T-helper 17 cell (primary cell): ENCODE measurements at places on chromosomes 1 and 21.

DNA sequence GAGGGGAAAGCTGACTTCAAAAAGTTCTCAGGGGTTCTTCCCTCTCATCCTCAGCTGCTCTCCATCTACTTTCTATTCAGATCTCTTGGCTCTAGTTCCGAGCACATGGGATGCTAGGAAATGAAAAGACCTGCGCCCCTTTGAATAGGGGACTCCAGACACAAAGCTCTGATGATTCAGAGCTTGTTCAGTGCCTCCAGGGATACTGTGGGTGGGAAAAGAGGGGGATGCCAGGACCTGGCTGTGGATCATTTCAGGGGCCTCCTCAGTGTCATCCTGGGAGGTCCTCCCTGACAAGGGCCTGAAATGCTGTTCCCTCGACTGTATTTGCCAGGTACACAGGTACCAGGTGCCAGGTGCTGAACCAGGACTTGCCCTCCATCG, 943 bp upstream of the KIAA0040 start:
- DNase-seq: no peak

- DNase-seq: no peak
Observed at GRCh38 chr1:5312862-5313261, 658.5 kb downstream of the AJAP1 start.

GRCh38 chr1:22819361-22819760, 108.7 kb downstream of the EPHB2 start:
- no peak for DNase-seq

GRCh38 chr1:175129182-175129581, 61.5 kb downstream of the TNN start:
- DNase-seq: no peak

- no peak for DNase-seq
Observed at GRCh38 chr1:86848654-86849053, 65.3 kb downstream of the SELENOF start.

GRCh38 chr1:189405419-189405818, 1072.2 kb downstream of the BRINP3 start:
- no peak for DNase-seq

GRCh38 chr1:155607708-155608107, 2.3 kb upstream of the MSTO1 start:
- no peak for DNase-seq

- no peak for DNase-seq
Observed at GRCh38 chr1:184492536-184492935, 105.7 kb downstream of the C1orf21 start.

GRCh38 chr1:149997585-149998262, 12.8 kb downstream of the OTUD7B start:
- no peak for DNase-seq

GRCh38 chr1:99250728-99251127, 13.6 kb upstream of the PLPPR4 start:
- DNase-seq: no peak

- DNase-seq: no peak
Observed at GRCh38 chr1:156677616-156678596, 699 bp upstream of the NES start.

DNA sequence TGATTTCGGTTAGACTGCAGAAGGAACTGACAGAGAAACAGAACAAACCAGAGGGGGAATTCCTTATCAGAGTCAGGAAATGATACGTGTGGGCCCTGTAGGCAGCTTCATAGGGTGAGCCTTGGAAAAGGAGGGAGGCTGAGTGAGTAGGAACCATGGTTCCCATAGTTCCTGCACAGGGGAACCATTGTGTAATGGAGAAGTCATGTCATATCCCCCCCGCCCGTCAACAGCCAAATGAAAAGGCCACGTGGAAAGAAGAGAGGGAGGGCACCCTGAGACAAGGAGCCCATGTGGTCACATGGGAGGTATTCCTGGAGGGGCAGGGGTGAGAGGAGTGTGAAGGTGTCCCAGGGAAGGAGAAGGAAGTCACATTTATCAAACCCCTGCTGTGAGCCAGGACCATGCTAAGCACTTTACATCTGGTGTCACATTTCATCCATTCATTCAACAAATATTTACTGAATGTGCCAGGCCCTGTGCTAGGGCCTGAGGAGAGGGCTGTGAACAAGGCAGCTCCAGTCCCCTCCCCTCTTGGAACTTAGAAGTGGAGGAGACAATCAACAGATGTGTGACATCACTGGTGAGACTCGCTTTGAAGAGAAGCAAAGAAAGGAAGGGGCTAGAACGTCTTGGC, 15.7 kb upstream of the FGR start:
- DNase-seq: no peak

DNA sequence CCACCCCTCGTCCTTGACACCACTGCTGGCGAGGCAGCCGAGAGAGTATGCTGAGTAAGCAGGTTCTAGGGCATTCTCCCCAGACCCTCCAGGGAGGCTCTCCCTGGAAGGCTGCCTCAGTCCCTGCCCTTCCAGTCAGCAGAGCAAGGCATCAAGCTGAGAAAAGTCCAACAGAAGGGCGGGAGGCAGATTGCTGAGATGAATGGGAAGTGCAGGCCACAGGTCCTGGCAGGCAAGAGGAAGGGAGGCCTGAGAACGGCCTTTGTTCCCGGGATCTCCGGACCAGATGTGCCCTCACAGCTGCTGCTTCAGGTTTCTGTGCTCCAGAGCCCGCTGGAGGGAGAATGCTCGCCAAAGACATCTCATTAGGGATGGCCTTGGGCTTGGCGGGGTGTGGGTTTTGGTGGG, 270.0 kb upstream of the VAMP3 start:
- DNase-seq: no peak

DNA sequence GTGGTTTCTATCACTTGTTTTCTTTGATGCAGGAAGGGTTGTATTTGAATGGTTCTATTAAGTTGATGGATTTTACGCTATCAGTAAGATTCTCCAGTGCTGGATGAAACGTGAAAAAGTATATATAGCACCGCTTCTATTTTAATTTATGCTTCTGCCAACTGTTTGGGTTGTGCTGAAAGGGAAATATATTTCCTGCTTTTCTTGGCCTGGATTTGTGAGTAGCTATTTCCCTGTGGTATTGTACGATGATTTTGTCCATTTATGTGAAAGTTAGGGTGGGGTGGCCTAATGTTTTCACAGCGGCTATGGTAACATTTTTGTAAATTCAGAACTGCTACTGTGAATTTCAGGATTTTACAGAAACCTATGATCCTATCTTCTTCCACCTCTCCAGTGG, 322 bp downstream of the C1orf162 start:
- no peak for DNase-seq

DNA sequence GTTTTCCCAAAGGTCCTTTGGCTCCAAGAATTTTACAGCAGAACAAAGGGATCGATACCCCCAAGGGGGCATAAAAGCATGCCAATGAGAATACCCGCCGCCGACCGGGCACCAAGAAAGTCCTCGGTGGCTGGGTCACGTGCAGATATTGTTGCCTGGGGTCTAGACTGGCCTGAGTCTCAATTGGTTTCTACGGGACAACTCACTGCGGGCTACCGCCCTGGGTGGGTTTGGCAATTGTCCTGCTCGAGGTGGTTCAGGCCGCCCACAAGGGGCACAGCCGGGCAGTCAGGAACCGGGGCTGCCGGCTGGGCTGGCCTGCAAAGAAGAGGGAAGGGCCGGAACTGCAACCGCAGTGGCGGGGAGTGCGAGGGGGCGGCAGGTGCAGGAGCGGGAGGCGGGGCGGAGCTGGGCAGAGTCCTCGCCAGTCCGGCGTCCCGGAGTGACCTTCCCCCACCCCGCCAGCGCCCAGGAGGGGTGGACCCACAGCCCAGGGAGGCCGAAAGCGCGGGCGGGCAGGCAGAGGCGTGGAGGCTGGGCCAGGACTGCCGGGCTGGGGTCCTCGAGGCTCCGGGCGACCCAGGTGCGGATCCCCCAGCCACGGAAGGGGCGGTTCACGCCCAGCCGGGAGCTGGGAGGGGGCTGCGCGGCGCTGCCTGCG, 926 bp upstream of the ATP1B1 start:
- peak; percentile 40 for DNase-seq

GRCh38 chr1:57067863-57068262, 102.0 kb upstream of the C8B start:
- DNase-seq: no peak

DNA sequence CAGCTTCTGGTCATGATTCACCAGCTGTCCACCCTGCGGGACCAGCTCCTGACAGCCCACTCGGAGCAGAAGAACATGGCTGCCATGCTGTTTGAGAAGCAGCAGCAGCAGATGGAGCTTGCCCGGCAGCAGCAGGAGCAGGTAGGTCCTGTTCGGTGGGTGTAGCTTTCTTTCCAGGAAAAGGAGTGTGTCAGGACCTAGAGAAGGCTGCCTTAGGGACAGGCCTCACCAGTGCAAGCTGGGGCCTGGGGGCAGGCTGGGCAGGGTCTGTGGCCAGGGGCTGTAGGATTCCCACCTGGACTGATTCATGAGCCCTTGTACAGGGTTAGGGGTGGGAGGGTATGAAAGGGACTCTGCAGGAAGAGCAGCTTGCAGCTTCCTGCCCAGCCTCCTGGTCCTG, 35.3 kb downstream of the ETNK2 start:
- DNase-seq: no peak

GRCh38 chr1:7380712-7381111, 390.4 kb upstream of the VAMP3 start:
- DNase-seq: no peak

DNA sequence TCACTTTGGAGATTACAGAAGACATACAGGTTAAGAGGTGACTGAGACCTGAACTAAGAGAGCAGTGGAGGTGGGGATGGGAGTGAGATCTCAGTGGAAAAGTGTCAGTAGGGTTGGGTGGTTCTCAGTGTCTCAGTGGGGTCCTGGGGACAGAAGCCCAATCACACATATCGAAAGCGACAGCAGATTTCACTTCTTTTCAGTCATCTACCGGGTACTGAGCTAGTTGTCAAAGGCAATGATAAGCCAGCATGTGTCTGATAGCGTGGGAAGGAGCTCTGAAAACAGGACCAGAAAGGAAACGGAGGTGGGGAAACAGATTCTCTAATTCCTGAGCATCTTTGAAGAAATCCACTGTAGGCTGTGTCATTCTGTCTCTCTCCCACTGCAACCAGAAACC, 59.5 kb downstream of the RHOU start:
- DNase-seq: no peak

GRCh38 chr1:117250061-117250606, 39.4 kb upstream of the VTCN1 start:
- no peak for DNase-seq

DNA sequence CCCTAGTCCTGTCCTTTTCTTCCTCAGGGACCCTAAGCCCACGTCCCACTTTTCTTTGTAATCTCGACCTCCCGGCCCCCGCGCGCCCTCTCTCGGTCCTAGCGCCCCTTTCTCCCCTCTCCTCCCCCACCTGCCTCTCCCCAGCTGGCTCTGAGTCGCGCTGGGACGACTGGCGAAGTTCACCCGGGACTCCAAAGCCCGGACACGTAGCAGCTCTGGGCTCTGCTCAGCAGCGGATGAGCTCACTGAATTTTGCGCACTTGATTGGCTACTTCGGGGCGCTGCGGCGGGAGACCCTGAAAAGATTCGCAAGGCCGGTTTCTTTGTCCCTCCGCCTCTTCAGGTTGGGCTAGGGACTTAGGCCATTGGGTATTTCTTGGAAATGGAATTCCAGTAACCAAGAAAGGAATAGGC, 16.3 kb upstream of the ACKR1 start:
- no peak for DNase-seq

GRCh38 chr1:244183037-244183436, 132.0 kb downstream of the ZBTB18 start:
- no peak for DNase-seq

DNA sequence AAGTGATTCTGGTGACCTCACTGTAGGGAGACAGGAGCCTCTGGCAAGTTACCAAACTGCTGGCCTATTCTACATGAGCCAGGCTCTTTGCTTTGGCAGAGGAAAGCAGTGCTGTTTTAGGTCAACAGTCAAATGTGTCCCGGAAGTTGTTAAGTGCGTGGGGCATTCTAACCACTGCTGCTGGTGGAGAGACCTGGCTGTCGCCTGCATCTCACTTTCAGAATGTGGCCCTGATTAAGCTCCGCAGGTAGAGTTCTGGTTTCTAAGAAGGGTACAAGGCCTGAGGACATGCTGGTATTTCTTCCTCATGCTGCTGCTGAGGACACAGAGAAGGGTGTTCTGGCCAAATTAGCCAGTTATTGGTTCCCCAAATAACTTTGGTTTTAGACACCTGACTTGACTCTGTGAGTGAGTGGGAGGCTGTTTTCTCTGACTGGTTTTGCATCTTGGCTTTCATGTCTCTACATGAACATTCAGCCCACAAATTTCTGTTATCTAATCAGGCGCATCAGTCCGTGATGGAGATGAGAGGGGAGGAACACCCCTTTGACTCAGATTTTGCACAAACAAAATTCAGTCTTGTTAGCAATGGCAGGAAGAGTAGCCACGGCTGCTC, 120.8 kb downstream of the LMO4 start:
- no peak for DNase-seq

- no peak for DNase-seq
Observed at GRCh38 chr1:236581528-236581927, 22.8 kb downstream of the HEATR1 start.

GRCh38 chr1:110050602-110051261, 16.3 kb downstream of the STRIP1 start:
- DNase-seq: no peak

DNA sequence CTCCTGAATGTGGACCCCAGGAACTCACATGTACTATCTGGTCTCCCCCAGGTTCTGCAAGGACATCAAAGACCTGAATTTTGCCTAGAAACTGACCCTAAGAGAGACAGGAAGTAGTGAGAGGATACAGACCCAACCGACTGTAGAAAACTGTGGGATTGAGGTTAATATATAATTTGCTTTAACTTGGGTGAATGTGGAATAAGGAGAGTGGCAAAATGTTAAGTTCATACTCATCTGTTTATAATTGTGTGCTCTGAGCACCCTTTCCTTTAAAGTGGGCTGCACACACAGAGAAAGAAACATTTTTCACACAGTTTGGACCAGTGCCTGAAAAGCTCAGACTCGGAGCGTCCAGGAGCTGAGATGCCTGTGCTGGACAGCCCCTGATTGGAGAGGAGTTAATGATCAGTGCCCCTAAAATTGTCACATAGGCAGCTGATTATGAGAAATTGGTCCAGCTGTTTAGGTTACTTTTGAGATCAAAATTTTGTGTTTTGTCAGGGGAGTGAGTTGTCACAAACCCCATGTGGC, 37.2 kb downstream of the ROR1 start:
- no peak for DNase-seq

DNA sequence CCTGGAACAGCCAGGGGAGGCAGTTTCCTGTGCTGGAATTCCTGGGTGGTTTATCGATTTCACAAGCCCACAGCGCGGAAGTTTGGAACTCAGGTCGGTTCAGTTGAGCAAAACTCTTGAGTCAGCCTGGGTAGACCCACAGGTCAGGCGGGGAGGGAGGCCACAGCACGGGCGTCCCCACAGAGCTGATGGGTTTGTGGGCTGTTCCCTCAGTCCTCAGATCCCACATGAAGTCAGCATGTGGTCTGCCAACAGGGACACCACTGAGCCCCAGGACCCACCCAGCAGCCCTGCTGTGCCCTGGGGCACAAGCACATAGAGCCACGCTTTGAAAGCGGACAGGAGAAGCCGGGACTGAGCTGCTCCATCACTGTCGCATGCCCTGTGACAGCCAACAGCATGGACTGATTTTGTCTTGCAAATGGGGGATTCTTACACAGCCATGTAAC, 17.4 kb downstream of the BMP8A start:
- DNase-seq: no peak

- DNase-seq: no peak
Observed at GRCh38 chr1:98336472-98337083, 324.9 kb upstream of the SNX7 start.
